ENCODE measurements at places on chromosomes 7 and 10.

- no peak for DNase-seq
Observed at GRCh38 chr7:42596737-42597136, 315.1 kb downstream of the C7orf25 start.

- DNase-seq: no peak
Observed at GRCh38 chr7:56087445-56087844, 5.3 kb downstream of the PHKG1 start.

GRCh38 chr7:25250386-25250785 lies 22.1 kb upstream of the NPVF start:
- no peak for DNase-seq

DNA sequence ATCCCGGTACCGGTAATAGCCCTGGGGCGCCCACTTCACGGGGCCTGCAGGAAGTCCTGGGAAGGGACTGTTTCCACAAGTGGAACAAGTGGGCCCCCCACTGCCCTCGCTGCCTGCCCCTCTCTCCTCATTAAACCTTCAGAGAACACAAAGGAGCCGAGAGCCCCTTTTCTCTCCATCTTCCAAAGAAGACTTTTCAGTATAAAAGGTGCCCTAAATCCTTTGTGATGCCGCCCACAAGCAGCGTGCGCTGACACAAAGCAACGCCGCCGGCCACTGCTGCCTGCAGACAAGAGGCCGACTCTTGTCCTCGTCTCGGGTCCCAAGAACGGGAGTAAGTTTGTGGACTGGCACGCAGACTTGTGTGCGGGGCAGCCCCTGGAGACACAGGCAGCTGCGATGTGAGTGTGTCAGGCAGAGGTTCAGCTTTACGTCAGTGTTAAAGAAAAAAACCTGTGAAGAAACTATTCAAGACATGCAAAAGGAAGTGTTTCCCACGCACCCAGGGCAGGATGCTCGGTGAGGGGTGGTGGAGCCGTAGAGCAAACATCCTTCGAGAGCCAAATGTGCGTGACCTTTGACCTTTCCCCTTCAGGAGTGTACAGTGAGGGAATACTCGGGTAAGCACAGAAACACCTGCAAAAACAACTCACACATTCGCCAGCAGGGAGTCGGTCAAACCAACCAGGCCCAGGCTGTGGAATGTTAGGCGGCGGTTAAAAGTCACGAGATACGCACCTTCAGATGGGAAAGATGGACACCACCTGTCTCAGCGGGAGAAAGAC lies 118.2 kb downstream of the VIPR2 start:
- no peak for DNase-seq

Measured in B cell (primary cell).